Upper lobe of left lung (tissue), 6 donors: ENCODE measurements at places on chromosomes 3 and 15. TPM values are rescaled to one million over a fixed set of nuclear protein-coding genes. Genes with fewer than 3 reads are reported as not detected.

The SLC28A1 gene
- not detected for total RNA-seq

The ZNF860 gene
- not detected for total RNA-seq

The FBXW12 gene
- total RNA-seq: not detected

The CLDN11 gene
- total RNA-seq: 17.1 TPM

The SKOR1 gene
- total RNA-seq: 0.44 TPM

The ZDHHC23 gene
- 12.1 TPM for total RNA-seq

The SLCO2A1 gene
- total RNA-seq: 131 TPM

The NSUN3 gene
- total RNA-seq: 13.3 TPM

The ASB7 gene
- 11.7 TPM for total RNA-seq

The LRRIQ4 gene
- total RNA-seq: not detected

The GRIP2 gene
- total RNA-seq: 0.81 TPM

The TEX264 gene
- 81.7 TPM for total RNA-seq

The ZFAND6 gene
- total RNA-seq: 36.7 TPM

The CGGBP1 gene
- 71.6 TPM for total RNA-seq

The WDR76 gene
- total RNA-seq: 0.89 TPM

The APOD gene
- total RNA-seq: 101 TPM

The PLSCR2 gene
- not detected for total RNA-seq

The SNRPA1 gene
- total RNA-seq: 53.4 TPM

The GPR62 gene
- not detected for total RNA-seq

The A4GNT gene
- not detected for total RNA-seq

The CPN2 gene
- not detected for total RNA-seq

The CACNA1D gene
- 39.2 TPM for total RNA-seq

The HOMER2 gene
- total RNA-seq: 22.0 TPM

The VPS33B gene
- total RNA-seq: 9.2 TPM

The GABRR3 gene
- total RNA-seq: not detected

The PRTG gene
- 5.9 TPM for total RNA-seq

The FBXO45 gene
- total RNA-seq: 9.6 TPM

The MAP1A gene
- 4.7 TPM for total RNA-seq

The ZMAT3 gene
- total RNA-seq: 6.4 TPM

The PLCH1 gene
- 23.0 TPM for total RNA-seq

The ANKUB1 gene
- total RNA-seq: 3.1 TPM

The CYP11A1 gene
- not detected for total RNA-seq

The GNAT1 gene
- total RNA-seq: 0.40 TPM

The STRA6 gene
- 0.88 TPM for total RNA-seq

The RTP2 gene
- not detected for total RNA-seq

The SLC12A8 gene
- total RNA-seq: 6.7 TPM

The RASA2 gene
- 21.6 TPM for total RNA-seq

The P3H2 gene
- total RNA-seq: 42.3 TPM

The CORO2B gene
- total RNA-seq: 2.1 TPM

The TBC1D23 gene
- total RNA-seq: 13.4 TPM

The SUCNR1 gene
- 2.9 TPM for total RNA-seq

The SCAANT1 gene
- not detected for total RNA-seq

The ZIC4 gene
- not detected for total RNA-seq

The PTH1R gene
- total RNA-seq: 2.6 TPM

The TRIM59 gene
- total RNA-seq: 3.0 TPM

The STRIT1 gene
- 2.1 TPM for total RNA-seq

The SAMD7 gene
- not detected for total RNA-seq

The CCDC191 gene
- total RNA-seq: 18.3 TPM

The C3orf62 gene
- total RNA-seq: 5.2 TPM

The CEP19 gene
- total RNA-seq: 1.7 TPM

The P4HTM gene
- total RNA-seq: 63.2 TPM

The LINGO1 gene
- not detected for total RNA-seq

The ELL3 gene
- 1.7 TPM for total RNA-seq

The LOXL1 gene
- total RNA-seq: 25.9 TPM

The OSTN gene
- total RNA-seq: not detected
